ENCODE measurements at places on chromosomes 2 and 18.

GRCh38 chr2:9695941-9696340 lies 65.1 kb upstream of the YWHAQ start:
- DNase-seq, result no peak

- no peak for DNase-seq
Measured at GRCh38 chr2:3147651-3148530, 229.7 kb downstream of the EIPR1 start.

DNA sequence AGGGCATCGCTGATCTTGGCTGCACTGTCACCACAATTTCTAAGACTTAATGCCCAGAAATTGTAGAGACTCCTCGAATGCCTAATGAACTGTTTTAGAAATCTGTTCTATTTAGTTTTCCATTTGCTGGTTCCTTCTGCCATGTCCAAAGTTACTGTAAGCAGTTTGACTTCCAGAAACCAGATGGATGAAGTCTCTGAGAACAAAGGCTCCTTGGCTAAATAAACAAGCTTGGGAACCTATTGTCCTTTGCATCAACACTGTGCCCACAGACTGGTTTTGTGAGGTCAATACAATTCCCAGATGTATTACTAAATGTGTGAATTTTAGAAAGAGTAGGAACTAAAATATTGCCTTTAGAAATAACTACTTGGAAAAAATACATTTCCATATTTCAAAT lies 600.2 kb downstream of the NYAP2 start:
- DNase-seq, result no peak

DNA sequence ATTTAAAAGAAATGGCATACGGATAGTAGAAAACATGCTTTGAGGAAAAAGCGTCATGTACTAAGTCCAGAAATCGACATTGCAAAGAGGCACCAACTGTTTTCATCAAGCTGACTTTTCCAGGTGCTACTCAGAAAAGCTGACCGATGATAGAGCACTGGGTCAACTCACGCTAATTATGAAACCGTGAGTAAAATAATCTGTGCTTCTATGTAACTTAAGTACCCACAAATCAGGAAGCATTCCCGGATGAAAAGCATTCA lies 353 bp upstream of the NUP35 start:
- DNase-seq, result no peak

DNA sequence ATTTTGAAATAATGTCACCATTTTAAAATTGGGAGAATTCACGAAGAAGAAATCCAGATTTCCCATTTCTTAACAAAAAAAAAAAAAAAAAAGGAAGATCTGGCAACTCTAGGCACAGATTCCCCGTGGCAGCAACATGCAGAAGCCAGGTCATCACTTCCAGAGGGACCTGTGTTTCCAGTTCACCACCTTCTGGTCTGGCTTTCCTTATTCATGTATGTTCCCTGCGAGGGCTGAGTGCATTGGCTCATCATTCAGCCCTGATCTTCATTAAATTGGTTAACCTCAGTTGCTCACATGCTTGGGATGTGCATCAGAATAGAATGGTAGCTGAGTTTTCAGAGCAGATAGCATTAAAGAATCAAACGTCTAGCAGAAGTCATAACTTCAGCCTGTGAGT lies 25.0 kb upstream of the MAP3K20 start:
- DNase-seq, result no peak

- no peak for DNase-seq
Measured at GRCh38 chr18:60182223-60182622, 190.4 kb downstream of the MC4R start.

DNA sequence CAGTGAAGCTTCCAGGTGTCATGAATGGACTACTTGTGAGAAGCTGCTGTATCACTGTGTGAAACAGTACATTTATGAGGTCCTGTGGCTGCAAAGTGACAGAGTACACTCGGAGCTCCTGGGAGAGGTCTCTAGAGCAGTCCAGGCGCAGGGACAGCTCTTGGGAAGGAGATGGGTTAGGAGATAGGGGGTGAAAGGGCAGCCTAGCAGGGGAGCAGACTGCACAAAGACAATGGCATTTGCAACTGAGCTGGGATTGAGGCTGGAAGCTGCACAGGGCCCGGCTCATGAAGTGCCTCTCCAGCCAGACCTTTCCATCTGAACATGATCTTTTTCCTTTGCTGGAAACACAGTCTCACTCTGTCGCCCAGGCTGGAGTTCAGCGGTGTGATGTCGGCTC lies 83.6 kb downstream of the RHOB start:
- no peak for DNase-seq

DNA sequence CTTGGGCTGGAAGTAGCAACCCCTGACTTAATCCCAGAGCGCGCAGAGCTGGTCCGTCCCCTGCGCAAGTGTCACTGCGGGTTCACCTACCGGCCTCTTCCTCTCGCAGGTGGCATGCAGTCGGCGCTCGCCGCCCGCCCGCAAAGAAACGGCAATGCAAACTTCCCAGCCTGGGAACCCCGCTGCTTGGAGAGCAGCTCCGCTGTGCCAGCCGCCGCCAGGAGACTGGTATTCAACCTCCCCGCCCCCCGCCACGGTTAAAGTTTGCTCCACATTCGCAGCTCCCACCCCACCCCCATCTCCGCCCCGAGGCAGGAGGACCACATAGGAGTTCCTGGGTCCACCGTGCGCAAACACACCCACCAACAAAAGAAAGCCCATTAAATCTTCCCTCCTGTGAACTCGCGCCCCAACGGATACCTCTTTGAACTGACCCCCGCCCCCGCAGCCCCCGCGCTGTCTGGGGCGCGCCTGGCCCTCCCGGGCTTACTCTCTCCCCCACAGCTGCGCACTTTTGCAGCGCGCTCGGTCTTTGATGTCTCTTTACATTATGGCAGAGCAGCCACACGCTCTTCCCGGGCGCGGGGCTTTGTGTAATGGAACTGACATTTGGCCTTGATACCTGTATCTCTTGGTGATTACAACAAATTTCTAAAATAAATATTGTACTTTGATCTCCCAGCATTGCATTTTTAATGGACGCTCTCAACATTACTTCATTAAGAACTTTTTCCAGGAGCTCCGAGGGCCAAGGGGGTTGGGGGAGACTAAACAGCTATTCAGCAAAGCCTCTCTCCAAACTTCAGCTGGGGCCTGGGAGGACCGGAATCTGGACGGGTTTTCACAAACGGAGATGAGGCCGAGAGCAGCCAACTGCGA lies 3.1 kb upstream of the SP5 start:
- no peak for DNase-seq

- no peak for DNase-seq
Measured at GRCh38 chr2:230708204-230708603, 4.4 kb upstream of the CAB39 start.

Measured in SIG-M5 (cell line).